ENCODE measurements at places on chromosomes 1 and 21. TPM values are rescaled to one million over a fixed set of nuclear protein-coding genes. Genes with fewer than 3 reads are reported as not detected.
A peak's percentile ranks its signal among the peaks of the same experiment; 100 is the strongest.

The CPLANE2 gene
- 7.6 TPM for total RNA-seq

- no peak overlapping the region for H3K27ac ChIP-seq
- no peaks in the 10 kb centered on the region for H3K27me3 ChIP-seq
- no peak overlapping the region for H3K4me3 ChIP-seq
- H3K36me3 ChIP-seq: no peaks in the 10 kb centered on the region
- DNase-seq: no peak
- no peaks in the 10 kb centered on the region for H3K4me1 ChIP-seq
Observed at GRCh38 chr1:44347280-44347679, 7.8 kb downstream of the ERI3 start.

GRCh38 chr21:43938751-43939442 lies 73.2 kb upstream of the TRAPPC10 start:
- peak overlapping the region; percentile 64 for H3K27ac ChIP-seq
- no peaks in the 10 kb centered on the region for H3K36me3 ChIP-seq

The KISS1 gene
- not detected for total RNA-seq

DNA sequence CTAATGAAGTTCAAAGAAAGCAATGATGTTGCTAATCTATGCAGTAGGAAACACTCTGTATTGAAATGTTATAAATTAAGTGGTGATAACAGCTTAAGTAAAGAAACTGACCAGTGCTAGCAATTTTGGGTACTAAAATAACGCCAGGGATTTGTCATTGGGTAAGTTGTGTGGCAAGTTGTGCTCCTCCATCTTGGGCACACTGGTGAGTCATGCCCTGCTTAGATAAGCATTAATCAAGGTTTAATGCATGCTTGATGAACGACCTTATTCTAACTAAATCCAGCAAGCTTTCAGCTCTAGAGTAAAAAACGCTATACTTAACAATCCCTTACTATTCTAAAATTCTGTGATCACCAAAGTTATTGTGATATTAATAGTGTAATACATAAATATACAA lies 25.2 kb downstream of the VAMP4 start:
- H3K4me3 ChIP-seq: no peak overlapping the region
- no peak overlapping the region for H3K27ac ChIP-seq
- no peaks in the 10 kb centered on the region for H3K36me3 ChIP-seq
- no peaks in the 10 kb centered on the region for H3K4me1 ChIP-seq
- no peaks in the 10 kb centered on the region for H3K27me3 ChIP-seq

DNA sequence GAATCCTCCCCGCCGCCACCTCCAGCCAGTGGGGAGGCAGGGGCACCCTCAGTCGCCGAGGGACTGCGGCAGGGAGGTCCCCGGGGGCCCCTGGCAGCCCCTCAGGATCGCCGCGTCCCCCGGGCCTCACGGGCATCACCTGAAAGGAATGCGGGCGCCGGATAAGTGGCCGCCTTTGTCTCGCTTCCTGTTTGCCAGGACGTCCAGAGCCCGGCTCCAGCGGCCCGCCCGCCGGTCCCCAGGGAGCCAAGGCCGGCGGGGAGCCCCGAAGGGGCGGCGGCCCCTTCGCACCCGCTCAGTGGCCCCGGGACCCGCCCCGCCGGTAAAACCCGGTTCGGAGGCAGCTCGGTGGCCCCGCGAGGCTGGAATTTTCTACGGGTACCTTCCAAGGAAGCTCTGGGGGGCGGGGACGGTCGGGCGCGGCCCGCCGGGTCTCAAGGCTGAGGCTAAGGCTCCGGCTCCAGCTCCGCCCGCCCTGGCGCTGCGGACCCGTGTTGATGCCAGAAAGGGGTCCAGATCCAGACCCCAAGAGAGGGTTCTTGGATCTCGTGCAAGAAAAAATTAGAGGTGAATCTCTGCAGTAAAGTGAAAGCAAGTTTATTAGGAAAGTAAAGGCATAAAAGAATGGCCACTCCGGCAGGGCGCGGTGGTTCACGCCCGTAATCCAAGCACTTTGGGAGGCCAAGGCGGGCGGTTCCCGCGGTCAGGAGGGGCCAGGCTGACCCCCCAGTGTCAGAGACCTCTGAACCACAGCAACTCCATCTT lies 12.6 kb downstream of the TINAGL1 start:
- H3K27ac ChIP-seq: no peak overlapping the region
- H3K36me3 ChIP-seq: no peaks in the 10 kb centered on the region
- H3K4me3 ChIP-seq: no peak overlapping the region
- H3K27me3 ChIP-seq: no peaks in the 10 kb centered on the region

DNA sequence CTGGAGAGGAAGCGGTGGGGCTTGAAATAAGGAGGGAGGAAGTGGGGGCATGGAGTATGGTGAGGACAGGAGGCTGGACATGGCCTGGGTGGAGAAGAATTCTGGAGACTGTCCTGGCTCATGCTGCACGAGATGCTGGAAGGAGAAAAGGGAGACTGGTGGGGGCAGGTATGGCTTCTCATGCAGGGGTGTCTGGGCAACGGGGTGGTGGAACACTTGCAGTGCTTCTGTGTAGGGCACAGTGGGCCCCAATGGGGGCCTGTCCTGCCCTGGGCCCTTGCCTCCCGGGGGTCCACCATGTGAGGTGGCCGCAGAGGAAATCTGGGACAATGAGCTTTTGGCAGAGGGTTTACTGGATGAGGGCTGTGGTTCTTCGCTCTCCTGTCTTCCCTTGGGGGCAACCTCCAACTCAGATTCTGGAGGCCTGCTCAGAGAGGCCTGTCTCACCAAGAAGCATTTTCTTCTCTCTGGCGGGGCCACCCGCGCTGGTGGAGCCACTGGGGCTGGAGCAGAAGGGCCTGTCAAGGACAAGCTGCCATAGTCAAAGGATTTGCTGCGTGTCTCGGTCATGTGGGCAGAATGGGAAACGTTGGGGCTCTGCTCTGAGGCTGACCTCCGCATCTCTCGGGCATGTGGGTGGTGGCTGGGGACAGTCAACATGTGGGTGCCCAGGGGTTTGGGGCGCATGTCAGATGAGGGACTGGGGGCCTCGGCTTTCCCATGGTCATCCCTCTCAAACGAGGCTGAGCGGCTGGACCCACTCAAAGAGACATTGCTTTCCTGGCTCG lies 96.9 kb upstream of the EDN2 start:
- no peak overlapping the region for H3K4me3 ChIP-seq
- no peaks in the 10 kb centered on the region for H3K36me3 ChIP-seq
- DNase-seq: no peak

The LCE2B gene
- not detected for total RNA-seq

DNA sequence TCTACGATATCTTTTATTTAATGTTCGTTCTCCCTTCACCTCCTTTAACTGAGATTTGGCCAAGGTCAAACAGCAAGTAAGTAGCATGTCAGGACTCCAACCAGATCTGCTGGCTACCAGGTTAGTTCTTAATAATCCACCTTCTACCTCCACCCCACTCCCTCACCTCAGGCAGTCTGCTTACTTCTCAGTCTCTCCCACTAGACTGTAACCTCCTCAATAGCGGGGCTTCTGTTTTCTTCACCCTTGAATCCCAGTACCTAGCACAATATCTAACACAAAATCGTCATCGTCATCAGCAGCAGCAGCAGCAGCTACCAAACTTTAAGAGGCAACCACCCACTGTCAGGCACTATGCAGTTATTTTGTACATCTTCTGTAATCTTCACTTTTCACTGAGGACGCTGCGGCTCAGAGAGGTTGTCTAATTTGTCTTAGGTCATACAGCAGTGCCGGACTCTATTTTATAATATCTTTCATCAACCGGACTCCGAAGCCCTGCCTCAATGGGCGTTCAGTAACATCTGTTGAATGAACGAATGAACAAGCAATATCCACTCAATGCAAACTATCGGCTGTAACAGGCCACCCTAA lies 859 bp upstream of the MAGI3 start:
- H3K36me3 ChIP-seq: no peaks in the 10 kb centered on the region
- H3K27ac ChIP-seq: peak overlapping the region; percentile 71
- DNase-seq: no peak
- peaks cover 16% of the 10 kb centered on the region for H3K4me1 ChIP-seq

DNA sequence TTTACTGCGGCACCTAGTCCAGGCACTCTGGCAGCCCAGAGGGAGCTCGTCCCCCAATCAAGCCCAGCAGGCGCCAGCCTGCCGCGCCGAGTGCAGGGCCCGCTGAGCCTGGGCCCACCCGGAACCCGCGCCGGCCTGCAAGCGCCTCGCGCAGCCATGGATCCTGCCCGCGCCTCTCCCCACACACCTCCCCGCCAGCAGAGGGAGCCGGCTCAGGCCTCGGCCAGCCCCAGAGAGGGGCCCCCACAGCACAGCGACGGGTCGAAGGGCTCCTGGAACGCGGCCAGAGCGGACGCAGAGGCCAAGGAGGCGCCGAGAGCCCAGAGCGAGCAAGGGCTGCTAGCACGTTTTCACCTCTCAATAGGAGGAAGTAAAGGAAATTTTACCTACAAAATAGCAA lies 767.0 kb downstream of the MRPL39 start:
- DNase-seq: no peak
- no peaks in the 10 kb centered on the region for H3K4me1 ChIP-seq
- H3K27ac ChIP-seq: no peak overlapping the region
- H3K4me3 ChIP-seq: no peak overlapping the region
- H3K36me3 ChIP-seq: no peaks in the 10 kb centered on the region

DNA sequence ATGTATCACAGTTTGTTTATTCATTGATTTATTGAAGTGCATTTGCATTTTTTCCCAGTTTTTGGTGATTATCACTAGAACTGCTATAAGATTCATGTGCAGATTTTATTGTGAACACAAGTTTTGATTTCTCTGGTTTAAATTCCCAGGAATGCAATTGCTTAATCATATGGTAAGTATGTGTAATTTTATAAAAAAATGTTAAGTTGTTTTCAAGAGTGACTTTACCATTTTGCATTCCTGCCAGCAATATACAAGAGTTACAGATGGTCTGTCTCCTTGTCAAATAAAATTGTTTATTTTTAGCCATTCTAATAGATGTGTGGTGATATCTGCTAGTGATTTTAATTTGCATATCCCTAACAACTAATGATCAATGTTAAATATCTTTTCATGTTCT lies 127.3 kb upstream of the APP start:
- H3K27ac ChIP-seq: no peak overlapping the region
- H3K4me1 ChIP-seq: no peaks in the 10 kb centered on the region
- no peaks in the 10 kb centered on the region for H3K27me3 ChIP-seq
- H3K4me3 ChIP-seq: no peak overlapping the region
- DNase-seq: no peak

The MIXL1 gene
- not detected for total RNA-seq

DNA sequence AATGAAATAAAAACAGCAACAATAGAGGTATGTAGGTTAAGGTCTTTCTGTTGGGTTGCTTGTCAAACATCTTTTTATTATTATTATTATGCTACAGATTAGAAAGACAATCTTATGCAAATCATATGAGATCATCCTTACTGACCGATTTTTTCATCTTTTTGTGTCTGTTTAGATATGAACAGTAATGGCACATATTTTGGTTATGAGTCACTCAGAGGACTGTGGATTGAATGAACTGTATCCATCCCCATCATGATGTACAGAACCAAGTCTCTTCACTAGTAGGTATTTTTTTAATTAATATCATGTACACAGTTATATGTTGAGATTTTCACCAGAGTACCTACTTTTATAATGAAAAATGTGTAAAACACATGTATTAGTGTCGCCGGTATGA lies 159.1 kb downstream of the CHRM3 start:
- H3K36me3 ChIP-seq: no peaks in the 10 kb centered on the region
- no peaks in the 10 kb centered on the region for H3K4me1 ChIP-seq
- no peak for DNase-seq
- no peaks in the 10 kb centered on the region for H3K27me3 ChIP-seq
- H3K27ac ChIP-seq: no peak overlapping the region

The LRRC53 gene
- not detected for total RNA-seq

DNA sequence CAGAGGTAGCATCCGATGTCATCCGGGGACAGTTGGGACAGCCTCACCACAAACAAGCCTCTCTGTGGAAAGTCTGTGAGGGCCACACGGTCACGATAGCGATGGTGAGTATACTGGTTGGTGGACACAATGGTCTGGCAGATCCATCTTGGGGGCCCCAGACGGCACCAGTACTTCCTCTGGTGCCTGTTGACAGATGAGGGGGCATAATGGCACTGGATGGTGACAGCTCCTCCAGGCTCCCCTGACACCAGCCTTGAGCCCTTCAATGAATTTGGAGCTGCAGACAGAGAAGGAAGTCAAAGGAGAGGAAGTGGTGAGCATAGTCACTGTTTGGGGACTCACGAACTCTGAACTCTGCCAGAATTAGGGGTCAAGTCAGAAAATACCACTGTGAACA lies 8.0 kb downstream of the FCAMR start:
- no peak for DNase-seq
- peaks cover 3% of the 10 kb centered on the region for H3K4me1 ChIP-seq
- H3K27me3 ChIP-seq: no peaks in the 10 kb centered on the region
- H3K27ac ChIP-seq: no peak overlapping the region
- no peak overlapping the region for H3K4me3 ChIP-seq

The NR1I3 gene
- not detected for total RNA-seq

The ELAVL4 gene
- not detected for total RNA-seq

- H3K36me3 ChIP-seq: no peaks in the 10 kb centered on the region
- H3K27ac ChIP-seq: no peak overlapping the region
- DNase-seq: no peak
- no peaks in the 10 kb centered on the region for H3K27me3 ChIP-seq
Observed at GRCh38 chr1:106290805-106291501, 765.5 kb upstream of the PRMT6 start.

The TEKT2 gene
- total RNA-seq: 0.71 TPM

- H3K4me3 ChIP-seq: no peak overlapping the region
- DNase-seq: no peak
- no peaks in the 10 kb centered on the region for H3K36me3 ChIP-seq
- H3K27me3 ChIP-seq: no peaks in the 10 kb centered on the region
- H3K4me1 ChIP-seq: no peaks in the 10 kb centered on the region
Observed at GRCh38 chr1:29651246-29651645, 414.9 kb downstream of the PTPRU start.

- no peaks in the 10 kb centered on the region for H3K4me1 ChIP-seq
- H3K36me3 ChIP-seq: peaks cover 46% of the 10 kb centered on the region
- no peak overlapping the region for H3K4me3 ChIP-seq
Observed at GRCh38 chr1:228392111-228392936, 14.3 kb downstream of the TRIM11 start.

DNA sequence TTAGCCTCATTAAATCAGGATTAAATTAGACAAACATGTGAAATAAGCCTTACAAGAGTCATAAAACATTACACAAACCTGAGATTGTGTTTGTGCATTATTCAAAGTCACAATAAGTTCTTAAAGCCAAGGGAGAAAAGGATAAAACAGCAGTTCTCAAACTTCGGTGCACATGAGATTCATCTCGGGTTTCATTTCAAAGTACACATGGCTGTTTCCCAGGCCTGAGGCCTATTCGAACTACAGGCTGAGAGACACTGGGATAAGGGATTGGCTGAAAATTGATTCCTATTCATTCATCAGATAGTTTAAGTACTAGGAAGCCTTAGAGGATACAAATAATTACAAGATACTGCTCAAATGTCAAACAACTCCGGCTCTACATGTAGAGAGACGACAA lies 35.9 kb upstream of the PROX1 start:
- H3K4me1 ChIP-seq: no peaks in the 10 kb centered on the region
- H3K36me3 ChIP-seq: no peaks in the 10 kb centered on the region
- no peak for DNase-seq
- no peak overlapping the region for H3K4me3 ChIP-seq
- no peaks in the 10 kb centered on the region for H3K27me3 ChIP-seq

GRCh38 chr1:234608025-234608910 lies 1.7 kb downstream of the IRF2BP2 start:
- peaks cover 46% of the 10 kb centered on the region for H3K4me1 ChIP-seq
- H3K36me3 ChIP-seq: peaks cover 5% of the 10 kb centered on the region
